ENCODE measurements at places on chromosomes 1 and 21.

DNA sequence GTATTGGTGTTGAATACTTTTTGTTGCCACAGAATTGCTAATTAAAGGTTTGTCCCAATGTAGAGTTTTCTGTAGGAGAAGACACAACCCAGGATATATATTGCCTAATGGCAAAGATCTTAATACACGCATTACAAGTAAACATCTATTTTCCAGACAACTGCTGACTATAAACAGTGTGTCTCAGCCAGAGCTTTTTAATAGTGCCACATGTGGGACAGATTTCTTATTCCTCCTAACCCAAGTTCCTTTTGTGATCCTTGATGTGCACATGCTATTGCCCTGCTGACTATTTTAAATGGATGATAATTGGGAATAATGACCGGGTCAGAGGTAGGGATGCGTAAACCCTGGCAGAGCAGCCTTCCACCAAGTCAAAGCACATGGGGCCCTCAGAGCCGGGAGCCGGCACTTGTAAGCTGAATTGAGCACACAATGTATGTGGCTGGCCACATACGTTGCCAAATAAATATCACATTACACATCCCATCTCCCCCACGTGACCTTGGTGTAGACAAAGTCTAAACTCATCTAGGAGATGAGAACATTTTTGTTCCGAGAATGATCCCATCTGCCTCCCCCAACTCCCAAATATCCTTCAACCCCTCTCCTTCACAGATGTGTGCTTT is 209.8 kb upstream of the NFIA start:
- peak; percentile 14 for DNase-seq

- DNase-seq, result peak; percentile 45
Measured at GRCh38 chr1:198890214-198890930, 251.5 kb downstream of the PTPRC start.

- DNase-seq, result no peak
Measured at GRCh38 chr1:110218137-110218536, 8.0 kb downstream of the KCNC4 start.

GRCh38 chr1:161000736-161001480 is 20.0 kb downstream of the F11R start:
- DNase-seq, result no peak

DNA sequence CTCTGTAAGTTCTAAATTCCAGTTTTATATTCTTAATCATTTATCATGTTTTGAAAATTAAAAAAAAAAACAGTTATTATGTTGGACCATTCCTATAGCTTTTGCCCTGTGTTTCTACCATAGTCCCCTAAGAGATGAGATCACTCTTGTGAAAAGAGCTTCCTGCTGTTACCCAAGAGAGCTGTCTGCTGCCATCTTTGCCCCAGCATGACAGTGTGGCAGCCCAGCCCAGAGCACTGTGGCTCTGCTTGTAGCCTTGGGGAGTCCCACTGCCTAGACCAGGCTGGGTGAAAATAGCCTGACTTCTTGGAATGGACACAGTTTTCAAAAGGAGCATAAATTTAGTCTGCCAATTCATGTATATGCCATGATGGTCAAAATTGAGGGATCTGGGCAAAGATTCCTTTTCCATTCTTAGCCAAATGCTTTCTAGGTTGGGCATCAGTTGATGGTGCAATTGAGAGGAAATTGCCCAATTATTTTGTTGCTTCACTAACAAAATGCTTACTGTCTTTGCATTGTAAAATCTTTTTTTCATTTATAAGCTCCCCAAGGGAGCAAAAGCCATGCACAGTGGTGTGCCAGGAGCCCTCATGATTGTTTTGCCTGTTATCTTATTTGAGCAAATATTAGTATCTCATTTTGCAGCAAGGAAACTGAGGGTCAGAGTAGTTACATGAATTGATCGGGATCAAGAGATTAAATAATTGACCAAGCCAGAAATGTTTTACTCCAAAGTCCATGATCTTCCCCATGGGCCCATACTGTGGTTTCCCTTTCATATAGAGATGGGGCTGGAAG is 72.8 kb downstream of the ETS2 start:
- peak; percentile 68 for DNase-seq

- DNase-seq, result no peak
Measured at GRCh38 chr1:229323201-229323600, 19.6 kb downstream of the CCSAP start.

DNA sequence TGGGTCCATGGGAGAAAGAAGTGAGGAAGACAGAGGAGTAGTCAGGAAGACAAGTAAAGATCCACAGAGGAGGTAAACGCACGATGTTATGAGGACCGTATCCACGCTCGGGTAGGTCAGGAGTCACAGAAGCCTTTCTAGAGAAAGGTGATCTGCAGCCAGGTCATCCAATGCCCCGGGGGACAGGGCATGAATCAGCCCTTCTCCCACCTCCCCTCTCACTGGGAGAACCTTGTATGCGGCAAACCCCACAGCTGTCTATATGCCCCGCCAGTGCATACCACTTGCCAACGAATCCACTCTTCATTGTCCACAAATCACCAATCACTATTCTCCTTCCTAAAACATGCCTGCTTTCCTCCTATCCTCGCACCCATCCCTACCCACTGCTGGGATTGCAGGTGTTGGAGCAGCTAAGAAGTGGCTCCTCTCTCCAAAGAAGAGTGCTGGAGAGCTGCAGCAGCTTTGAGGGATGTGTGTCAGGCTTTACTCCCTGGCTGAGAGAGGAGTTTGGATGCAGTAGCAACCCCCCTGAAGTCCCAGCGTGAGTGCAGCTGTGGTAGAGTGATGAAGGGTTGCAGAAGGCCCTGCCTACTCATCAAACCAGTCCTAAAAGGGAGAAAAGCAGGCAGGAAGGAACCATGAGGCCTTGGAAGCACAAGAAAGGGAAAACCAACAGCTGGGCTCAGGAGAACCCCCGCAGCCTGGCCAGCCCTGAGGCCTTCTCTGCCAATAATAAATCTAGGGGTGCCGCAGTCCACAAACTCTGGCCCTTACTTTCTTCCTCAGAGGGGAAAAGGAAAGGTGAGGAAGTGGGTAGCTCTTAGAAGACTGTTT is 102.2 kb upstream of the GADD45A start:
- DNase-seq, result no peak

DNA sequence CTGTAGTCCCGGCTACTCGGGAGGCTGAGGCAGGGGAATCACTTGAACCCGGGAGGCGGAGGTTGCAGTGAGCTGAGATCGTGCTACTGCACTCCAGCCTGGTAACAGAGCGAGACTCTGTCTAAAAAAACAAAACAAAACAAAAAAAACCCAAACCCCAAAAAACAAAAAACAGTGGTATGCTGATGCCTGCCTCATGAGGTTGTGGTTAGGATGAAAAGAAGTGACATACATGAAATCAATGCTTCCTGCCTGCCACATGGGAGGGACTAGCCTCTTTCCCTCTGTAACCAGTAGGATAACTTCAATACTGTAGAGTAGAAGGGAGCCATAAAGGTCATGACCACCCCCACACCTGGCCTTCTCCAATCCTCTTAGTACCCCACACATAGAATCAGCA is 55.2 kb downstream of the TENT5C start:
- no peak for DNase-seq

DNA sequence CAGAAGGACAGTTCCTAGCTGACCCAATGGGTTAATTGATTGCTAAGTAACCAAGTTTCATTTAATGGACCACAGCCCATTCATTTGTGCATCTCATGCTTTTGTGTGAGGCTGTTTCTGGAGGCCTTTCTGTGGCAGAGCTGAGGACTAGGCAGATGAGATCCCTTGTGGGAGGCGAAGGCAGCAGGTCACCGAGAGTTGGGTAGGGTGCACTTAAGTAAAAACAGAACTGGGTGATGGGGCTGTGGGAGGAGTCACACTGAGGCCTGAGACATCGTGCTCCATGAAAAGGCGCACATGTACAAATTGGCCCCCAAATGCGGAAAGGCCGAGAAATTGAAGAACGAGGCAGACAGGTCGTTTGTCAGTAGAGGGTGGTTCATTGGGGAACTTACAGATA is 60.9 kb downstream of the S100B start:
- DNase-seq, result no peak

DNA sequence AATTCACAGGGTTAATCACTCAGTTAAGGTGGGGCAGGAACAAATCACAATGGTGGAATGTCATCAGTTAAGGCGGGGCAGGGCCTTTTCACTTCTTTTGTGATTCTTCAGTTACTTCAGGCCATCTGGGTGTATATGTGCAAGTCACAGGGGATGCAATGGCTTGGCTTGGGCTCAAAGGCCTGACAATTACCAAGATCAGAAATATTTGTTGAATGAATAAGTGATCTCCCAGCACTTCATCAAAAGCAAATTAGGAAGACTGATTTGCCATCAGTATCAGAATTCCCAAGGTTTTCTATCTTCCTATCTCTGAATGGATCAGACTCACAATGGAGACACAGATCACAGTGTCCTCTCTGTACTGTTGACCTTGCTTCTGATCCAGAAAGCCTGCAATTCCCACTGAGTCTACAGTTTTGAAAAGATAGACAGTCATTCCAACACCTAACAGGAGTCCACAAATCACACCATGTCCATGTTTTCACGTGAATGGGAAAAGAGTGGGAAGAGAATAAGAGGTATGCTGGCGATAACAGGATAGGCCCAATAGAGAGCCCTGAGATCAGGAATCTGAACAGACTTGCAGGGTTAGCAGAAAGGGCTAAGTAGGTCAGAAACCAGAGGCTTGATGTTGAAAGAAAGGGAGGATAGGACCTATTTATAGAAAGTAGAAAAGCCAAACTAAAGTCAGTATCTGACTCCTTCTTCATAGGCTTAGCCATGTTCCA is 75.3 kb downstream of the KCNK1 start:
- no peak for DNase-seq

DNA sequence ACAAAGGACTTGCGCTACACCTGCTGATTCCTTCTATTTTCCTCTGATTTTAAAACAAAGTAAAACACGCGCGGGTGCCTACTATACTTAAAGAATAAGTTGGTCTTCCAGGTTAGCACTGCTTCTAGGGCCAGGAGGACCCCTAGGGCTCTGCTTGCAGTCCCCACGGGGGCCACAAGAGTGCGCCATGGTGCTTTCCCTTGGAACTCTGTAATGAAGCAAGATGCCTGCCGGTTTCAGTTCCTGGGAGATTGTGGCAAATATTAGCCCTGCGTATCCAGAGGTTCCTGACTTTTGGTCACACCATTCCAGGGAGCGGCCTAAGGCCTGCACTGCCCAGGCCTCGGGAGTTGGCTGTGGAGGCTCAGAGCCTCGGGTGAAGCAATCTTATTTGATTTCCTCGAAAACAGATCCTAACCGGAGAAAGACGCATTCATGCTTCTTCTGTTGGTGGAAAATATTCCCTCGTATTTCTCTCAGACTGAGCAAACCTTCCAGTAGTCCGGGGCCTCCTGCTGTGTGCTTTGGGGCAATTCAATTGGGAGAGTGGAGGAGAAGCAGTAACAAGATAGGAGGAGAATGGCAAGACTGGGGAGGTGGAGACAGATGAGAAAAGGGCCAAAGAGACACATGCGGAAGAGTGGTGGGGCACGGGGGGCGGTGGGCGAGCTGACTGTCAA is 25.3 kb downstream of the ADAM30 start:
- DNase-seq, result peak; percentile 85

- DNase-seq, result no peak
Measured at GRCh38 chr1:91765880-91766443, 120.0 kb downstream of the TGFBR3 start.

GRCh38 chr1:75257424-75257823 is 123.2 kb downstream of the LHX8 start:
- no peak for DNase-seq

DNA sequence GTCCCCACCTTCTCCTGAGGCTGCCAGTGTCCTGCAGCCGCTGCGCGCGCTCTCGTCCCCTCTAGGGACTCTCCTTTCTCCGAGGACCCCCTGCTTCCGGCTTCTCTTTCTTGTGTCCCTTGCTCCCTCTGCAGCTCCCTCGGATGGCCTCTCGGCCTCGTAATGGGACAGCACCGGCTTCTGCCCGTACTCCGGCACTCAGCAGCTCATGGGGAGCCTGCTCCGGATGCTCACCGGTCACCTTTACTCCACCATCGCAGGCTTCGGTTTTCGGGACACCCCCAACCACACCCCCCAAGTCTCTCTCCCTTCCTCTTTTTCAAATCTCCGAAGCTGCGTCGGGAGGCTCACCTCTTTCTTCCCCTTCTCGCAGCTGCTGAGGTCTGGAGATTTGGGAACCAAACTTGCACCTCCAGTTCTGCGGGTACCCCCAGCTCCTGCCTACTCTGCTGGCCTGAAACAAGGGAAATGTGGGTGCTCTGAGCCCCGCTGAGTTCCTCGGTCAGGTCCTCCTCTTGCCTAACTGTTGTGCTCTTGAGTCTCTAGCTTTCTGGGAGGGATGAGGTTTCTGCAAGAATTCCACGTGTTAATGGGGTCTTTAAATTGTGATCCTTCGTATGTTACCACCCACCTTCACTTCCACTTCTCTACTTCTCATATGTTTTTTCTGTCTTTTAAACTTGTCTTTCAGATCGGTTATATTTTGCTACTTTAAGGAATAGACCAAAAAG is 930 bp downstream of the CDC14A start:
- DNase-seq, result no peak

DNA sequence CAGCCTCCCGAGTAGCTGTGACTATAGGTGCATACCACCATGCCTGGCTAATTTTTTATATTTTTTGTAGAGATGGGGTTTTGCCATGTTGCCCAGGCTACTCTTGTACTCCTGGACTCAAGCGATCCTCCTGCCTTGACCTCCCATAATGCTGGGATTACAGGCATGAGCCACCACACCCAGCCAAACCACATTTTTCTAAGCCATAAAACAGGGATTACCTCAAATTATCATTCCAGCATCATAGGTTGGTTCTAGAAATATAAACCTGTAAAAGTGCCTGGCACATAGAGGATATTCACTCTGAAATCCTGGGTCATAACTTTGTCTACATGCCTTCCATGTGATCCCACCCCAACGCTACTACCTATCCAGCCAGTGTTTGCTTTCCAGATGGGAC is 59.4 kb upstream of the JAK1 start:
- DNase-seq, result no peak

- no peak for DNase-seq
Measured at GRCh38 chr1:14862114-14862771, 263.8 kb downstream of the KAZN start.

- DNase-seq, result peak; percentile 64
Measured at GRCh38 chr1:159936273-159936904, 9.0 kb downstream of the IGSF9 start.

DNA sequence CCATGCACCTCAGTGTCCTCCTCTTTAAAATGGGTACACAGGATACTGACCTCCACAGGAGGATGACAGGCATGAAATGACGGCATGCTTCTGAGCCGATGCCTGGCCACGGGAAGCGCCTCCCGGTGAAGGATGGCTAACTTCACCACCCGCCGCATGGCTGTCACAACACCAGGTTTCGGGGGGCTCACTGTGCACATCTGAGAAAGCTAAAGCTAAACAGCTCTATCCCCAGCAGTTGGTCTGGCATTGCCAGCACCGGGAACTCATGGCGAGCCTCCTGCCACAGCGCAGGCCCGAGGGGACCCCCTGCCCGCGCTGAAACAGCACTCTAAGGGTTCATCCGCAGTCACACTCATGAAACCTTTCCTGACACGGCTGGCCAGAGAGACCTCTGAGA is 16.0 kb downstream of the NPHP4 start:
- DNase-seq, result no peak

- DNase-seq, result no peak
Measured at GRCh38 chr1:173934440-173934839, 17.3 kb upstream of the SERPINC1 start.

GRCh38 chr1:202237052-202237451 is 43.5 kb downstream of the LGR6 start:
- DNase-seq, result no peak
